ENCODE measurements at places on chromosomes 3 and 15. TPM values are rescaled to one million over a fixed set of nuclear protein-coding genes. Genes with fewer than 3 reads are reported as not detected.

DNA sequence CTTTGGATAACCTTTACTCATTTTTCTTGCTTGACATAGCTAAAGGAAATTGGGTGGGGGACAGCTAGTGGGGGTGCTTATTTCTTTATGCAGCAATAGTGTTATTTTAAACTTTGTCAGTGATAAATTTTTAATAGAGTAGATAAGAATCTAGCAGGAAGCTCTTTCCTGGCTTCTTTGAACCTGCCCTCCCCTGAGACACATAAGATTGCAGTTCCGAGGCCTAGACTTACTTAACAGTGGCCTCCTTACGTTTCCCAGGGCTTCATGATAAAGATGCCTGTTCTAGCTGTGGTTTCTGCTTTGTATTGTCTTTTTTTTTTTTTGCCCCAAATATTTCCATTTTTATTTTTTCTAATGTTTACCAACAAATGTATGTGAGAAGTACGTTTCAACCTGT lies 170.1 kb downstream of the VPS8 start:
- DNase-seq = no peak

- DNase-seq = peak; percentile 82
Observed at GRCh38 chr3:113084777-113085176, 94.0 kb downstream of the GTPBP8 start.

DNA sequence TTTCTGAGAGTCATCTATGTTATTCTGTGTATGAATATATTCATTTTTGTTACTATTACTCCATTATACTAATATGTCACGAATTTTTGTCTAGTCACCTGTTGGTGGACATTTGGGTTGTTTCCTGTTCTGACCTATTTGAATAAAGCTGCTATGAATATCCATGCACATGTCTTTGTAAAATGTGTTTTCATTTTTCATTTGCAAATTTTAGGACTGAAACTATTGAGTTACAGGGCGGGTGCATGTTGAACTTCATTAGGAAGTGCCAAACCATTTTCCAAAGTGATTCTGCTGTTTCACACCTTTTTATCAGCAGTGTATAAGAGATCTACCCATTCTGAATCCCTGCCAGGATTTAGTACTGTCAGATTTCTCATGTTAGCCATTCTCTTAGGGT lies 37.7 kb upstream of the IQCF6 start:
- no peak for DNase-seq

Gene FAM131A
- total RNA-seq = 18.5 TPM

Gene SPTSSB
- not detected for total RNA-seq

DNA sequence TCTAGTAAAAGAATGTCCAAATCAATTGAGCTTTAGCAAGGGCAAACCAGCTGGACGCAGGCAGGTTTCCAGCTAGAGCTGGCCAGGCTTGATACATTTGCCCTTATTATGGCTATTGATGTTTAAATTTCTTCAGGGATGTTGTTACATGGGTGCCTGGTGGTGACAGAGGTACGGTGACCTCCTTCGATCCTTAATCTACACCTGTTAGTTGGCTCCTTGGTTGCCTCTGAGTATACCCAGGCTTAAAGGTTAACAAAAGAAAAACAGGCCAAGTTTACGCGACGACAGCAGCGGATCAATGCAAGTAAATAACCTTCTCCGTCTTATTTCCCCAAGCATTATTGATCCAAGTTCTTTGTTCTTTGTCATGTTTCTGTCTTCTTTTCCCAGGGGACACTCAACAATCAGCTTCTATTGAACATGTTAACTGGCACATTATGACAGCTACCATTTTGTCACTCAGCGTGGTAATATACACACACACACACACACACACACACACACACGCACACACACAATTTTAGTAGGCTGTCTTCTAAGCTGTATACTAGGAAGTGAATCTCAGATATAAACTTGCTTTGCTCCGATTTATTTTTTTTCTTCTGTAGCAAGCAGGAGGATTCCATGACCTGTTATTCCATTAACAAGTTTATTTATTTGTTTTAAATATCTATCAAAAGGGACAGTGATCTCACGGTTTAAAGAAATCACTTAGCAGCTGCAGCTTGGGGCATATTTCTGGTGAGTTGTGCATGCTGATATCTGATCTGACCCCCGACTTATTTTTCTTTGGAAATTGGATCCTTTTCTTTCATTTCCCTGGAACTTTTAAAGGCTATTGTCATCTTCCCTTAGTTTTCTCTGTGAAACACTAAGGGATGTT lies 844.7 kb downstream of the MCTP2 start:
- no peak for DNase-seq

Gene NPAP1
- total RNA-seq = not detected

Gene ISY1
- 34.8 TPM for total RNA-seq

DNA sequence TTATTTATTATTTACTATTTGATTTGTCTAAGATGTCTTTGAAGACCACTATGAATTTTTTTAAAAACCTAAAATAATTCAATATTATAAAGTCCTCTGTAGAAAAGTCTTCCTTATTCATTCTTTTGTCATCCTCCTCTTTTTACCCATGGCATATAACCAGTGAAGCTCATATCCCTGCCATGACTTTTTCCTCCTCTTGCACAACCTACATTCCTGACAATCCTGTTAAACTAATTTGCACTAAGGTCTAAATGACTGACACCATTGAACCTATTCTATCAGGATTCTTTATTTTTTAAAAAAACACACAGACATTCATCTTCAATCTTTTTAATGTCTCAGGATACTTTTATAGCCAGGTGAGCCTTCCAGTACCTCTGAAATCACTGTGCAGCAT lies 159.9 kb upstream of the SLC2A2 start:
- DNase-seq = peak; percentile 40

Gene PPM1L
- total RNA-seq = 2.1 TPM

GRCh38 chr3:59046839-59047238 lies 3.0 kb downstream of the CFAP20DC start:
- DNase-seq = no peak

Gene INSYN1
- total RNA-seq = 1.3 TPM

Gene CFAP92
- under 0.01 TPM for total RNA-seq
